Caki2 (cell line): ENCODE measurements at places on chromosomes 2 and 18. TPM values are rescaled to one million over a fixed set of nuclear protein-coding genes. Genes with fewer than 3 reads are reported as not detected.

Gene PLCL1
- total RNA-seq = not detected in 2 replicates

Gene PDE11A
- 0.57 and 1.3 TPM in 2 replicates for total RNA-seq

Gene ADRA2B
- total RNA-seq = 0.32 TPM in 1 of 2 replicates, not detected in the other

GRCh38 chr2:71223767-71224333, 3.1 kb downstream of the PAIP2B start:
- peak; percentile 44 for DNase-seq

- DNase-seq = no peak
Measured at GRCh38 chr2:143176606-143177005, 47.4 kb downstream of the ARHGAP15 start.

DNA sequence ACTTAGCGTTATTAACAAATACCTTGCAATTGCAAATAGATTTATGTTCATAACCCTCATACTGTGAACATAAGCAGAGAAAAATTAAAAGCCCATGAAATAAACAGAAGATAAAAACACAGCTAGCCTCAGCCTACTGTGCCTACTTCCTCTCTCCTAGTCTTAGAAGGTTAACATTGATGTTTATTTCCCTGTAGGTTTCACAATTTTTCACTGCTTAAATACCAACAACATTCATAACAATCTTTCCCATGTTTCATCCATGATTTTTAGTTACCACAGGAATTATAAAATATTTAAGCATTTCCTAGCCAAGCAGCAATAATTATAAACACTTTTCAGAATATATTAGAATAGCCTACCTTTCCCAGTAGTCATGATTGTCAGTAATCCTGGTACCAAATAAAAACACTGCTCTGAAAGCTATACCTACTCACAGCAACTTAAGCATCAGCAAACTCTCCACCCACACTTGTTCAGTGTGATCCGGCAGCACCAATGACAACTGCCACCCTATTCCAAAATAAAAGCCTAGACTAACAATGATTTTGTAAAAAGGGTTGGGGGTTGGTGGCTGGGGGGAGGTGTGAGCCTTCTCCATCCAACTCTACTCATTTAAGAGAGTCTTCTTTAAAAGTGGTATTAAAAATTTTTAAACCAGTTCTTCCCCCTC, 40.6 kb upstream of the RNU4ATAC start:
- DNase-seq = no peak

- DNase-seq = no peak
Measured at GRCh38 chr2:23381485-23381884, 3.5 kb upstream of the KLHL29 start.

DNA sequence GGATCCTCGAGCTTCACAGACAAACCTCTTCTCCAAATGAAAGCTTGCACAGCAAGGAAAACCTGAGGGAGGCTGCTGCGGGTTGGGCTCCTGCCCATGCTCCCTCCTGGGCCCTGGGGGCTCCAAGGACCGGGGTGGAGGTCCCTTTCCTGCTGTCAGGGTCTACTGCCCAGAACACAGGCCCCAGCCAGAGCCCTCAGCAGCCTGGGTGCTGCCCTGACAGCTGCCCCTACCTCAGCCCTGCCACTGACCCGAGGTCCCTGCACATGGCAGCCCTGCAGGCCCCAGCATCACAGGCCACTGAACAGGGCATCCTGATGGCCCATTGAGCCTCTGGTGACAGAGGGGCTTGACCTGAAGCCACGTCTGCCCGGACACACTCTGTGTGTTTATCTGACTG, 41.0 kb downstream of the CROCC2 start:
- no peak for DNase-seq

DNA sequence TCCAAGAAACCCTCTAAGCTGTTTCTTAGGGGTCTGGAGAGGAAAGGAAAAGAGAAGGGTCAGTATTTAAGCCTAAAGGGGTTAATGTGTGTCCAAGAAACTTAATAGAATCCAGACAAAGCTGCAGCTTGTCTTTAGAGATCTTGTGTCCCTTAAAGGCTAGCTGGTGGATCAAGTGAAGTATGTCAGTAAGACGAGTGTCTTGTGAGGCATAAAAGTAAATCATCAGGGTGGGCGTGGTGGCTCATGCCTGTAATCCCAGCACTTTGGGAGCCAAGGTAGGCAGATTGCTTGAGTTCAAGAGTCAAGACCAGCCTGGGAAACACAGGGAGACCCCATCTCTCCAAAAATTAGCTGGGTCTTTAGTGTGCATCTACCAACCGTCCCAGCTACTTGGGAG, 47.8 kb downstream of the CERS6 start:
- DNase-seq = no peak

- DNase-seq = no peak
Measured at GRCh38 chr2:215619989-215620388, 184.1 kb upstream of the FN1 start.

- no peak for DNase-seq
Measured at GRCh38 chr2:122886479-122887145, 1131.2 kb downstream of the TSN start.

- DNase-seq = no peak
Measured at GRCh38 chr2:75597949-75598348, 37.2 kb upstream of the EVA1A start.
